ENCODE measurements at places on chromosomes 1 and 21.

DNA sequence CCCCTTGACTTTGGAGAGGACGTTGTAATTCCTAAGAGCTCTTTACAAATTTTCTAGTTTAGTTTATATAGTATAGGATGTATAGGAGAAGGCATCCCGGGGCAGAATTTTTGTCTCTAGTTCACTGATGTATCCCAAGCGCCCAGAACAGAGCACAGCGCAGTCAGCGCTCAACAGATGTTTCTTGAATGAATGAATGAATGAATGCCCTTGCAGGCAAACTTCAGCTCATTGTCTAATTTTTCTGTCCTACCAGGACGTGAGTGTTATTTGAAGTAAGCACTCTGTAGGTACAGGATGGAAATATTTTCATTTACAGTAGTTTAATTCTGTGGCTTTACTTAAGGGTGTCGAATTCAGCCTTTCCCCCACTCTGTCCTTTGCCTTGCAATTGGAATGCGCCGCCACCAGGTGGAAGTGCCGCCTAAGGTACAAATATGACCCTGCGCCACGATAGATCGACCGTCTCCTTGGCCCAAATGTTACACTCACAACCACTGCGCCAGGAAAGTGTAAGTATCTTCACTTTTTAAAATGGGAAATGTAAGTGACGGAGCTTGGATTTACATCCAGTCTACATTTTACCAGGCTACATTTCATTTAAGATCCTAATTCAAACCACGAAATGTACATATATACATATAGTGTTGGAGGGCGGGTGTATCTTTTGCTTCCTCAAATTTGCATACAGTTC, 910 bp upstream of the MRPL39 start:
- DNase-seq = peak; percentile 58

- DNase-seq = no peak
Observed at GRCh38 chr1:91901231-91901630, 15.3 kb upstream of the TGFBR3 start.

GRCh38 chr1:184449916-184450315, 63.1 kb downstream of the C1orf21 start:
- DNase-seq = no peak

DNA sequence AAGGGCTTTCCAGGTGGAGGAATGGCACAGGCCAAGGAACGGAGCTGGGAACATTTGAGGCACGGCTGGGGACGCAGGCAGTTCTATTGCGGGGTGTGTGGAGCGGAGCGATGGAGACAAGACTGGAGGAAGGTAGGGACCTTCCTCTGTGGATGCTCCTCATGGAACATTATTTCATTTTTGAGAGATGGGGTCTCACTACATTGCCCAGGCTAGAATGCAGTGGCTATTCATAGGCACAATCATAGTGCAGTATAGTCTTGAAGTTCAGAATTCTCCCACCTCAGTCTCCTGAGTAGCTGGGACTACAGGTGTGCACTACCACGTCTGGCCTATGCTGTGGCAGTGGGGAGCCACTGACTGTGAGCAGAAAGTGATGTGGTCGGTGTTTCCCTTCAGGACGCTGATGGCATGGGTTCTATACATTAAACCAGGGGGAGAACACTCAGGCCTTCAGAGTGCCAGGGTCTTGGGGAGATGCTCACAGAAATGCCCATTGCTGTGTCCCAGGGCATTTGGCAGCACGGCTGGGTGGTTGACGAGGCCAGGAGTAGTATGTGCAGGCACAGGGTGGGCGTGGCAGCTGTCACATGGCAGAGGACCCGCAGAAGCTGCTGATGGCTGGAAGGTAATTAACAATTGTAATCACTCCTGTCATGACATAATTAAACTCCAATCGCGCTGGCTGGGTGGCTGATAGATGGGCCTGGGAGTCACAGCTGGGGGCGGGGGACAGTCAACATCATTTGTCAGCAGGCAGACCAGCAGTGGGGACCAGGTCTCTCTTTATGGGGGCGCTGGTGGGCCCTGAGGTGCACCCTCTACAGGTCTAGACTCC, 40.8 kb upstream of the ACOT11 start:
- DNase-seq = no peak

GRCh38 chr1:168419736-168420135, 124.1 kb downstream of the XCL2 start:
- no peak for DNase-seq
